ENCODE measurements at places on chromosomes 16 and 17.

- no peak for DNase-seq
Observed at GRCh38 chr16:27024010-27024409, 42.7 kb upstream of the C16orf82 start.

GRCh38 chr16:56399047-56399446 lies 26.3 kb downstream of the AMFR start:
- DNase-seq: no peak

GRCh38 chr17:61366715-61367413 lies 32.8 kb upstream of the TBX2 start:
- DNase-seq: no peak

GRCh38 chr16:11737713-11738112 lies 4.9 kb downstream of the TXNDC11 start:
- no peak for DNase-seq

GRCh38 chr16:70715055-70715858 lies 29.4 kb upstream of the MTSS2 start:
- DNase-seq: no peak

DNA sequence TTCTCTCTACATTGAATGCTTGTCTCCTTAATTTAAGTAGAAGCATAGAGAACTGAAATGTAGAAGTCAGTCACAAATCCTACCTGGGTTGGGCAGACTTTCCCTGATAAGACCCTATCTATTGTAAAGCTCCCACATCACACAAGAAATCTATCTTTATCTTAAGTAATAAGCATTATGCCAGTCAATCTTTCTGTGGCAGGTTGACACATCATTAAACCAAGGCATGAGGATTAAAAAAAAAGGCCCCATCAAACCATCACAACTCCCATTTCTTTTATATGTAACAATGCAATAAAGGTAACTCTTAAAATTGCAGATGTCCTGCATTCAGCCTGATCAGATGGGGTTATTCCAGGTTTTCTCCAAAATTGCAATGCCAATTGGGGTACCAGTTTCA lies 311.8 kb downstream of the TOX3 start:
- DNase-seq: no peak

All from NCI-H1436 (cell line).